ENCODE measurements at places on chromosomes 1 and 21.

- H3K27me3 ChIP-seq = no peaks in the 10 kb centered on the region
- DNase-seq = no peak
- H3K36me3 ChIP-seq = peaks cover 10% of the 10 kb centered on the region
- no peak overlapping the region for H3K4me3 ChIP-seq
Measured at GRCh38 chr21:37082856-37083528, 9.9 kb downstream of the TTC3 start.

DNA sequence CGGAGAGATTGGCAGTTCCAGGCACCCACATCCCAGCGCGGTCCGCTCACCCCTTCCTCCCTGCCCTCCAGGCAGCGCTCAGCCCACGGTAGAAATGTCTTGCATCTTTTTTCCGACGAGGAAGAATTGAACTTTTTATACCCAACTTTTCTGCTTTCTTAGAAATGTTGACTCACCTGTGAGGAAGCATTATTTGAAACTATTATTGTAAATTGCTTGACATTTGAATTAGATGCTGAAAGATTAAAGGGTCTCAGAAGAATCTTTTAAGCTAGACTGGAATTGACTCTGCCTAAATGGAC is 912 bp upstream of the SIPA1L2 start:
- H3K36me3 ChIP-seq = no peaks in the 10 kb centered on the region
- peak overlapping the region; percentile 83 for H3K4me3 ChIP-seq
- H3K4me1 ChIP-seq = peaks cover 10% of the 10 kb centered on the region
- no peak overlapping the region for H3K27ac ChIP-seq
- DNase-seq = no peak

- no peak for DNase-seq
- H3K36me3 ChIP-seq = no peaks in the 10 kb centered on the region
- H3K4me1 ChIP-seq = no peaks in the 10 kb centered on the region
- H3K27me3 ChIP-seq = peaks cover 14% of the 10 kb centered on the region
Measured at GRCh38 chr1:118136187-118136941, 48.7 kb downstream of the SPAG17 start.

DNA sequence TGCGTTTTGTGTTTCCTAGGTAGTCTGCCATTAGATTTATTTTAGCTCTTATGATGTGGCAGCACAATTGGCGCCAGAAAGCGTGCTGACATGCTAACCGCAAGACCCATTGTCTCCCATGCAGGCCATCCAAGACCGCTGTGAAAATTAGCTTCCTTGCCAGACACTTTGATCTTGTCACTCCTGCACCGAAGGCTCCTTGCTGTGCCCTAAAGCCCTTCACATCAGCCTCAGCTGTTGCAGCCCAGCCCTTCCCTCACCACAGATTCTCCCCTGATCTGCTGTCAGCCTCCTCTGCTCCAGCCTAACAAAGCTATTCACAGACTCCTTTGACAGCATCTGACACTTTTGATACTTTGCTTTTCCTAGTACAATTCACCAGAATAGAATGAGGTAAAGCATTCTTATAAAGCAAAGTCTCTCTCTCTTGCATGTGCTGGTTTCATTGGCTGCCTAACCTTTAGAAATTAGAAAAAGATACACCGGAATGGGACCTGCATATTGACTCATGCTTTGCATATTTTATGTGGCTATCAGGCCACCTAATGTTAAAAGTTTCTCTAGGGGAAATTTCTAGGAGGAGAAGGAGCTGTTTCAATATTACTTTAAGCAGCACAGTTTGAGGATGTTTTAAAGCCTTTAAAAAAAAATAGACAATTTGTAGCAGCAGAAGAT is 280.3 kb upstream of the FMN2 start:
- no peaks in the 10 kb centered on the region for H3K36me3 ChIP-seq
- no peaks in the 10 kb centered on the region for H3K27me3 ChIP-seq
- H3K4me1 ChIP-seq = no peaks in the 10 kb centered on the region

- H3K36me3 ChIP-seq = no peaks in the 10 kb centered on the region
- no peaks in the 10 kb centered on the region for H3K27me3 ChIP-seq
- no peak for DNase-seq
- no peak overlapping the region for H3K27ac ChIP-seq
- no peak overlapping the region for H3K4me3 ChIP-seq
Measured at GRCh38 chr1:182563095-182563494, 26.0 kb downstream of the RNASEL start.

GRCh38 chr1:23290836-23291565 is 53.1 kb downstream of the HNRNPR start:
- no peak overlapping the region for H3K4me3 ChIP-seq
- peaks cover 34% of the 10 kb centered on the region for H3K36me3 ChIP-seq
- peaks cover 2% of the 10 kb centered on the region for H3K4me1 ChIP-seq
- no peak overlapping the region for H3K27ac ChIP-seq

DNA sequence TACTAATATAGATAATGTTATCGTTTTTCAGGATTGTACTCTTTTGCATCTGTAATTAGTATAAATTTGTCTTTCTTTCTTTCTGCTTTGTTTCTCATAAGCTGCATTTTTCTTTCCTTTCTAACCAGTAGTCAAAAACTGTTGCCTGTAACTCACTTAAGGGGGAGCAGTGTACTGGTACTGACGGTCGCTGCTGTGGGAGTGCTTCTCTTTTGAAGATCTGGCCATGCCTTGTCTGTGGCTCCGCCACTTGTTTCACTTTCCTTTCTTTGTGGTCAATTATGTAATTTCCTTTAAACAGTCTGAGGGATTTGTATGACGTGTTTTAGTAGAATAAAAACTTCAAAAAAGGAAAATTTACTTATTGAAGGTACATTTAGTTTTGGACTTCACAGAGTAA is 37.0 kb downstream of the MIA3 start:
- peaks cover 33% of the 10 kb centered on the region for H3K4me1 ChIP-seq
- no peaks in the 10 kb centered on the region for H3K27me3 ChIP-seq
- H3K27ac ChIP-seq = peak overlapping the region; percentile 80
- peaks cover 90% of the 10 kb centered on the region for H3K36me3 ChIP-seq
- peak overlapping the region; percentile 39 for H3K4me3 ChIP-seq

DNA sequence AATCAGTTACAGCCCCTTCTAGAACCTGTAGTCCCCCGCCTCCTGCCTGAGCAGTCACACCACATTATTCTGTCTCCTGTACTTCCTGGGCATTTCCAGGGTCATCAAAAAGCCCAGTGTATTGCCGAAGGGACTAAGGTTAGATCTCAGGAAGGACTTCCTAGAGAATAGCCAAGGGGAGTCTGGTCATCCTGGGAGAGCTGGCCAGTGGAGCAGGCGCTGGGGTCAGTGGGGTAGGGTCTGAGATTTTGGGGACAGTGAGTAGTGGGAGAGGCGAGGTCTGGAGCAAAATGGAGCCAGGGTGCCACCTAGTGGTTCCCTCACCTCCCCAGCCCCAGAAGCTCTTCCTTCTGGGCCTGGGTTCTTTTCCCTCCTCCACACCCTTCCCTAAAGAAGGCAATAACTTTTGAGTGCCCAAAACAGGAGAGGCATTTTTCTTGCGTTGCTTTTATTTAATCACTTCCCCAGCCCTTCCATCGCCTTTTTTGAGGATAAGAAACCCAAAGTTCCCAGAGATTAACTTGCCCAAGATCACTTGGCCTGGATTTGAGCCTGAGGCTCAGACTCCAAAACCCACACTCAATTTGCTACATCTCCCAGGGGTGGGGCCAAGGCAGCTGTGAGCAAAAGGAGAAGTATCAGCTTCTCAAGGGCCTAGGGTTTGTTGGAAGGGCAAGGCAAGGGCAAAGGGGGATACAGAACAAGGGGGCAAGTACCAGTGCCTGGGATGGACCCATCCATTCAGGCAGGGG is 7.3 kb upstream of the PMVK start:
- peak overlapping the region; percentile 24 for H3K4me3 ChIP-seq
- peaks cover 60% of the 10 kb centered on the region for H3K4me1 ChIP-seq
- H3K27me3 ChIP-seq = no peaks in the 10 kb centered on the region

DNA sequence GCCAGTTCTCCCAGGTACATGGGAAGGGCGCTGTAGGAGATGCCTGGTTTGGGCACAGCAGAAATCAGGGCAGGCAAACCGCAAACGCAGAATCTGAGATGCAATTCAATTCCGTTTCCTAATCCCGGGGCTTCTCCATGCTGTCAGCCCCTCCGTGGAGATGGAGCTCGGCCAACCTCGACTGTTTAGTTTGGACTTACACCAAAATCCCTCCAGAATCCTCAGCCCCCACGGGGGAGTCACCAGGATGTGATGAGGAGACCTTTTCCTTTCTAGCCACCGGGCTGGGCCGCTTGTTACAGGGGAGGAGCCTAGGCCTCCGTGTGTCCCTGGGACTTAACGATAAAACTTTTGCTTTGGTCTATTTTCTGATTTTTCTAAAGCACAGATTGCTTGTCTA is 7.9 kb downstream of the SLC2A7 start:
- H3K27ac ChIP-seq = no peak overlapping the region
- peaks cover 3% of the 10 kb centered on the region for H3K27me3 ChIP-seq
- peaks cover 17% of the 10 kb centered on the region for H3K4me1 ChIP-seq
- no peak overlapping the region for H3K4me3 ChIP-seq
- no peak for DNase-seq
